Activated gamma-delta T cell treated with anti-CD3 and anti-CD28 coated beads, Interleukin-2, amount 50 U/mL, for 16 hours (primary cell): ENCODE measurements at places on chromosomes 4 and X.

- DNase-seq, result no peak
Measured at GRCh38 chr4:95059663-95060062, 301.9 kb downstream of the BMPR1B start.

DNA sequence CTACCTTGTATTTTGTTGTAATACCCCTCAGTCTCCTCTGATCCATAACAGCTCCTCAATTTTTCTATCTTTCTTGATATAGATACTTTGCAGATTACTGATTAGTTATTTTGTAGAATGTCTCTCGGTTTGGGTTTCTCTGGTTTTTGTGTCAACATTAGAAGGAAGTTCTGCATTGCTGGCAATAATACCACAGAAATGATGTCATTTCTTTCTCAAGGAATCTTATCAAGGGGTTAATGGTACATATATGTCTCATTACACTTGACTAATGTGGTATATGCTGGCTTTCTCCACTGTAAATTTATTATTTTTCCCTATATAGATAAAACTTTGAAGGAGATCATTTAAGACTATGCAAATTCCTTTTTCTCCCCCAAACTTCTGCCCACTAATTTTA lies 183.6 kb upstream of the DKK2 start:
- no peak for DNase-seq

GRCh38 chr4:156659570-156659969 lies 312.0 kb downstream of the PDGFC start:
- DNase-seq, result no peak

GRCh38 chr4:121980643-121981042 lies 28.8 kb upstream of the TRPC3 start:
- no peak for DNase-seq

- DNase-seq, result no peak
Measured at GRCh38 chr4:15498356-15498755, 28.7 kb downstream of the CC2D2A start.

- DNase-seq, result no peak
Measured at GRCh38 chr4:65623506-65623905, 46.8 kb downstream of the EPHA5 start.

DNA sequence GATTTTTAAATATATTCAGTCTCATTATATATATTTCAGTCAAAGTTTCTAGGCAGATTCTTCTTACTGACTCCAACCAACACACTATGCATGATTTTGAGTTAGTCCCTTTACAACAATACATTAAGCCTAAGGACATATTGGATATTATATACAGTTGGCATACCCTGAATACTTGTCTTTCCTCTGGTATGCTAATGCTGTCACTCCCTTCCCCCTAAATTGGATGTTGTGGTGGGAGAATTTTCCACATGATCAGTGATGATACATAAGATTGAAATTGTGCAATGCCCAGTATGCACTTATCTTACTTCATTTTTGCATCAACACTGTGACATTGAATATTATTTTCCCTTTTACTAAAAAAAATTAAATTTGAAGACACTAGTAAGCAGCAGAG lies 935.2 kb downstream of the PCDH7 start:
- no peak for DNase-seq

DNA sequence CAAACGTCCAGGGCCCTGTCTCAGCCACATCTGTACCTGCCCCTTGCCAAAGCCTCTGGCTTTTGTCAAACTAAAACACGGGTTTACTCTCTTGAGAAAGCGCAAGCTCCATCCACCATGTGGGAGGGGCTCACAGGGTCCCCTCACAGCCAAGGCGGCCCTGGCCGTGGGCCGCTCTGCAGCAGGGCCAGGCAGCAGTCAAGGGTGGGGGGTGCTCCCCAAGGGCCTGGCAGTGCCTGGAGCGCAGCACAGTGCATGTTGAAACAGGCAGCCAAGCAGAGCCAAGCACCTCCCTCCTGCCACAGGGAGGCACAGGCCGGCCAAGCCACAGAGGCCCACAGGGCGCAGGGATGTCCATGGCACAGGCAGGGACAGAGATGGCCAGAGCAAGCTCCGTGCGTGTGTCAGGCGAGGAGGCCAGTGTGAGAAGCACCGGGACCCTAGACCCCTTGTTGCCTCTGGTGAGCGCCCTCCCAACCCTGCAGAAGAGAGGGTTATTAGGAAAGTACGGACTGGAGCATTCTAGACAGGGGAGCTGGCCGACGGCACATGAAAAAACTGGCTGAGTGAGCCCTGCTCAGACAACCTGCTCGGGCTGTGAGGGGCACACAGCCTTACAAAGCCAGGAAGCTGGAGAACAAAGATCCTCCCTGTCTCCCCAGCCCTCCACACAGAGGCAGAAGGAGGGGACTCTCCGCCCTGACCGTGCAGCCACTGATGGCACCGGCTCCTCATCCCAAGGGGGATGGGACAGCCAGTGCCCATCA lies 39.0 kb downstream of the FAM53A start:
- DNase-seq, result no peak

DNA sequence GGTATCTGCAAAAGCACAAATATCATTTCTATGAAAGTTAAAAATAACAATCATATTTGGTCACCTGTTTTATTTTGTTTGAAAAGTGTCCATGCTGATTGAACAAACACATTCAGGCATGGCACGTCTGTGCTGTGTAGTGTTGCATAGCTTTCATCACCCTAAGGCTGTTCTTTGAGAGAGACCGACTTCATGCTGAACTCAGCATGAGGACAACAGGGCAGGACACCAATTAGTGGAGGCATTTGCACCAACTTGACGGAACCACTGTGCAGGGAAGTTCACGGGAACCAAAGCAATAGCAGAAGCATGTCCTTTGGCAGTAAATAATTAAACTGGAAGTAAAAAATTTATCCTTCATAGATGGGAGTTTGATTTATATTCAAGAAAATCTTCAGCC lies 158.4 kb upstream of the SLC7A11 start:
- no peak for DNase-seq

GRCh38 chr4:152601156-152601555 lies 65.3 kb upstream of the FBXW7 start:
- DNase-seq, result no peak

- DNase-seq, result no peak
Measured at GRCh38 chr4:5168891-5169290, 117.6 kb downstream of the STK32B start.

- no peak for DNase-seq
Measured at GRCh38 chrX:40325161-40325560, 227.4 kb upstream of the BCOR start.

- DNase-seq, result no peak
Measured at GRCh38 chr4:116862592-116862991, 222.8 kb downstream of the TRAM1L1 start.

- DNase-seq, result no peak
Measured at GRCh38 chrX:140087875-140088274, 122.6 kb upstream of the CXorf66 start.

DNA sequence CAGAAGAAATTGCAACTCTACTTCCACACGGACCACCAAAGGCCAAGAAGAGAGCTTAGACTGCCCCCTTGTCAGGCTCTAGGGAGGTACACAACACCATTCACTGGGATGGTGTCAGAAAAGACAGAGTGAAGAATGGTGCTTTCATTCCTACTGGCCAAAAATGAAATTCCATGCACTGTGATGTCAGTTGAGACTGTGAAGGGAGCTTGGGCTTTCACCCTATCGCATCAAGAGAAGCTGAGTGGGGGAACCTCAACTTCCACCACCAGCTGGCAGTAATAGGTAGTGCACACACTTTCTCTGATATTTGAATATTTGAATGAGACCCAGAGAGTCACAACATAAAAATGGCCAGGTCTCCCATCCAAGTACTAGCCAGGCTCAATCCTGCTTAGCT lies 65.9 kb downstream of the ZNF711 start:
- DNase-seq, result no peak

DNA sequence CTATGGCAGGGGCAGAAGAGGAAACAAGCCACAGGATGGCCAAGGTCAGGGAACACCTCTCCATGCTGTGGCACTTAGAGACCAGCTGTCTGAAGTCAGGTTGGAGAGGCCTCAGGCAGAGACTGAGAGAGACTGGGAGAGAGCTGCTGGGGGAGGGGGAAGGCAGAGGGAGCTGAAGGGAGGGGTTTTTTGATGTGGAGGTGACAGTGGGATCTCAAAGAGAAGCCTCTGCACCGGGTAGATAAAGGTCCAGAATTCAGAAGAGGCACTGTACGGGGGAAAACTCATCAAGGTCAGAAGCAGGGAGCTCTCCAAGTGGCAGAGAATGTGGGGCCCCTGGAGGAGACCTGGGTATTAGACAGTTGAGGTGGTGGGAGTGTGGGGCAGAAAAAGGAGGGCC lies 41.6 kb upstream of the HMGB3 start:
- DNase-seq, result no peak

- no peak for DNase-seq
Measured at GRCh38 chr4:35883108-35883507, 361.2 kb downstream of the ARAP2 start.

- DNase-seq, result no peak
Measured at GRCh38 chrX:67787196-67787595, 243.4 kb downstream of the AR start.
